Activated CD4-positive, alpha-beta T cell treated with anti-CD3 and anti-CD28 coated beads, Interleukin-2, amount 50 U/mL, for 16 hours (primary cell): ENCODE measurements at places on chromosomes 7 and 10.

GRCh38 chr7:27779873-27780272 lies 39.9 kb downstream of the TAX1BP1 start:
- no peak for DNase-seq

DNA sequence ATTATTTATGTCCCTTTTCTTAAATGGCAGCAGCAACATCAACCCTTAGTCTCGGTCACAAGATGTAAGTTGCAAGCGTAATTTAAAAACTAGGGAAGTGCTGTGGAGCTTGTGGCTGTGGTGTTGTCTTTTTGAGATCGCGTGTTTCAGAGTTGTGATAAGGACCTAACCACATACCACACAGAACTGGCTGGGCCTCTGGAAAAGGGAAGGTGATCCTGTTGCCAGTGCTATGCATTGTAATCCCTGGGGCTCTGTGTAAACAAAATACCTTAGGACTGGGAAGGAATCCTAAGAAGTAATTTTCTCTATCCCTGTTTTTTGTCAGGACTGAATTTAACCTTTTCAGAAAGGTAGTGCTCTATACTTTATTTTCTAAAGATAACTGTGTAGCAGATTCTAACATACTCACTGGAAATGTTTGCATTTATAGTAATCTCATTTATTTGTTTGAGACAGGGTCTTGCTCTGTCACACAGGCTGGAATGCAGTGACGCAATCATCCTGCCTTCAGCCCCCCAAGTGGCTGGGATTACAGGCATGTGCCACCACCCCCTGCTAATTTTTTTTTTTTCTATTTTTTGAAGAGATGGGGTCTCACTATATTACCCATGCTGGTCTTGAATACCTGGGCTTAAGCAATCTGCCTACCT lies 60.4 kb downstream of the INPP5F start:
- DNase-seq: peak; percentile 31

- no peak for DNase-seq
Measured at GRCh38 chr7:7756577-7756976, 38.2 kb upstream of the RPA3 start.

DNA sequence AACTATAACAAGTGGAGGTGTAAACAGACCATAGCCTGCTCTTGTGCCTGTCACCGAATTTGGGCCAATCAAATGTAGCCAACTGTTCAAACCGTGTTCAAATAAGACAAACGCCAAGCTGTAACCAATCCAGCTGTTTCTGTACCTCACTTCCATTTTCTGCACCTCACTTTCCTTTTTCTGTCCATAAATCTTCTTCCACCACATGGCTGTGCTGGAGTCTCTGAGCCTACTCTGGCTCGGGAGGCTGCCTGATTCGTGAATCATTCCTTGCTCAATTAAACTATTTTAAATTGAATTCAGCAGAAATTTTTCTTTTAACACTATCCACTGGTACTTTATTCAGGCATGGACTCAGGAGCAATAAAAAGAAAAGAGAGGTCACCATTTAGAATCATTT lies 29.9 kb upstream of the COL1A2 start:
- DNase-seq: no peak

- DNase-seq: no peak
Measured at GRCh38 chr10:91587710-91588638, 44.9 kb downstream of the PPP1R3C start.

DNA sequence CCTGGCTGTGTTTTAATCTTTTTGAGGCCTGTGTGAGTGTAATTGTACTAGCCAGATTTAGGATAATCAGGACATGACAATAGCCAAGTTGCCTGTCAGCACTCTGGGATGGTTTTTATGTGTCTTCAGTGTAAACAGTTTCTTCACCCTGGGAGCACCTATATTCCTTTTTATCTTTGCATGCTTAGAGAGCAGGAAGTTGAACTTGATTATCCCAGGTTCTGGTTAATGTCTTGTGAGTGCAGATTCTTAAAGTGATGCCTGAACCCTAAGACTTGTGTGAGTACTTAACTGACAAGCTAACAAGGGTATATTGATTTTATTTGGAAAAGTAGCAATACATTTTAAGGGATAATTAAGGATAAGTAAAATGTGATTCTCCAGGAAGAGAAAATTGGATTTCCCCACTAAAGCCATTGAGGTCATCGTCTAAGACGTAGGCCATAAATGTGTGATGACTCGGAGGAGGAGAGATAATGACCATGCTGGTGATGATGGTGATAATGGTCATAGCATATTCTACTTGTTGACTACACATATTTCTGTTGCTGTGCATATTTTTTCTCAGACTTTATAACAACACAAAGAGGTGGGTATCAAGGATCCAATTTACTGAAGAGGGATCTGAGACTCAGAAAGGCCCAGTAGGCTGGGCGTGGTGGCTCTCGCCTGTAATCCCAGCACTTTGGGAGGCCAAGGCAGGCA lies 234.7 kb downstream of the CAMK1D start:
- no peak for DNase-seq

- no peak for DNase-seq
Measured at GRCh38 chr7:70701991-70702390, 430.0 kb upstream of the GALNT17 start.

- no peak for DNase-seq
Measured at GRCh38 chr10:124955868-124956267, 13.9 kb downstream of the ZRANB1 start.

DNA sequence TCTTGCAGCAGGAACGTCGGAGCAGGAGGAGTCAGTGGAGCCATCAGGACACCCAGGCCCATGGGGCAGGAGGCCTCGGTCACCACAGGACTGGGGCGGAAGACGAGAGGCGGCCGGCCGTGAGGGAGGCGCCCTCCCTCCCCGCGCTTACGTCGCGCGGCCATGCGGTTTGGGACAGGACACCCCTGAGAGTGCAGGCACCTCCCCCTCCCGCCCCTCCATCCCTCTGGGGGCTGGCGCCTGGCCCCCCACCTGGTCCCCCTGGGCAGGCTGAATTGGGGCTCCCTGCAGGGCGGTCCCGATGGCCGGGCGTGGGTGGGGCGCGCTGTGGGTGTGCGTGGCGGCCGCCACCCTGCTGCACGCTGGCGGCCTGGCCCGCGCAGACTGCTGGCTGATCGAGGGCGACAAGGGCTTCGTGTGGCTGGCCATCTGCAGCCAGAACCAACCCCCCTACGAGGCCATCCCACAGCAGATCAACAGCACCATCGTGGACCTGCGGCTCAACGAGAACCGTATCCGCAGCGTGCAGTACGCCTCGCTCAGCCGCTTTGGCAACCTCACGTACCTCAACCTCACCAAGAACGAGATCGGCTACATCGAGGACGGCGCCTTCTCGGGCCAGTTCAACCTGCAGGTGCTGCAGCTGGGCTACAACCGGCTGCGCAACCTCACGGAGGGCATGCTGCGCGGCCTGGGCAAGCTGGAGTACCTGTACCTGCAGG lies 74.4 kb downstream of the ELFN1 start:
- DNase-seq: no peak
